ENCODE measurements at places on chromosomes 2 and 18. TPM values are rescaled to one million over a fixed set of nuclear protein-coding genes. Genes with fewer than 3 reads are reported as not detected.

The TMEM247 gene
- total RNA-seq: not detected

The LINC00305 gene
- total RNA-seq: not detected

The PLEKHH2 gene
- total RNA-seq: 83.1 TPM

The GCG gene
- total RNA-seq: not detected

The HOXD10 gene
- 19.3 TPM for total RNA-seq

The RNF125 gene
- 5.9 TPM for total RNA-seq

The NRBP1 gene
- total RNA-seq: 91.3 TPM

The C2orf15 gene
- not detected for total RNA-seq

Measured in sigmoid colon (tissue), 7 donors.